ENCODE measurements at places on chromosomes 7 and 10. TPM values are rescaled to one million over a fixed set of nuclear protein-coding genes. Genes with fewer than 3 reads are reported as not detected.

The ANXA8L1 gene
- not detected for total RNA-seq

The RADIL gene
- total RNA-seq: 11.1 TPM

The SPDYE11 gene
- total RNA-seq: not detected

The TMEM236 gene
- total RNA-seq: 0.21 TPM

GRCh38 chr7:14124716-14125115, 135.2 kb upstream of the ETV1 start:
- H3K27me3 ChIP-seq: no peaks in the 10 kb centered on the region
- H3K4me3 ChIP-seq: no peak overlapping the region
- DNase-seq: no peak
- no peaks in the 10 kb centered on the region for H3K4me1 ChIP-seq
- H3K36me3 ChIP-seq: no peaks in the 10 kb centered on the region

DNA sequence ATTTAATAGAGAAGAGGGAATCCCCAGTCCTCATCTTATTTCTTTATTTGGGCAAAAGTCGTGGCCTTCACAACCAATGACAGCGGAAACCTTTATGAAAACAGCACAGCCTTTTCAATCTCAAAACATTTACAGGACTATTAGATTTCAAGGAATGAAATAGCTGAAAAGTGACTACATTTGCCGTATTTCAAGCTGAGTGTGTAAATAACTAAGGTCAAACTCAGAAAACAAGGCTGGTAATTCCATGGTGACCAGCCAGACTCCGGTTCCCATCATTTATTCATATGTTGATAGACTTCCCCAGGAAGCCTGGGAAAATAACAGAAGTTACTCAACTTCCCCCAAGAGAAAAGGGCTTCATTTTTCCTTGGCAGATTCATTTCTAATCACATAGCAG, 457.3 kb upstream of the NFE2L3 start:
- no peak overlapping the region for H3K27ac ChIP-seq
- no peaks in the 10 kb centered on the region for H3K27me3 ChIP-seq
- DNase-seq: no peak
- H3K4me3 ChIP-seq: no peak overlapping the region

All from thyroid gland (tissue), 4 donors.